Neural progenitor cell (in vitro differentiated cells): ENCODE measurements at places on chromosomes 2 and 18. TPM values are rescaled to one million over a fixed set of nuclear protein-coding genes. Genes with fewer than 3 reads are reported as not detected.

GRCh38 chr2:208363485-208363884 is 43.1 kb upstream of the PTH2R start:
- no peak for DNase-seq

- DNase-seq, result peak; percentile 66
Observed at GRCh38 chr2:44362207-44363015, 664 bp downstream of the CAMKMT start.

The PUM2 gene
- 88.4 and 91.1 TPM in 2 replicates for total RNA-seq

- no peak for DNase-seq
Observed at GRCh38 chr2:228629251-228629650, 447.8 kb upstream of the SPHKAP start.

The ORMDL1 gene
- 98.8 and 171 TPM in 2 replicates for total RNA-seq
